ENCODE measurements at places on chromosomes 2 and 18. TPM values are rescaled to one million over a fixed set of nuclear protein-coding genes. Genes with fewer than 3 reads are reported as not detected.

The GAD1 gene
- total RNA-seq, result 0.27 TPM

DNA sequence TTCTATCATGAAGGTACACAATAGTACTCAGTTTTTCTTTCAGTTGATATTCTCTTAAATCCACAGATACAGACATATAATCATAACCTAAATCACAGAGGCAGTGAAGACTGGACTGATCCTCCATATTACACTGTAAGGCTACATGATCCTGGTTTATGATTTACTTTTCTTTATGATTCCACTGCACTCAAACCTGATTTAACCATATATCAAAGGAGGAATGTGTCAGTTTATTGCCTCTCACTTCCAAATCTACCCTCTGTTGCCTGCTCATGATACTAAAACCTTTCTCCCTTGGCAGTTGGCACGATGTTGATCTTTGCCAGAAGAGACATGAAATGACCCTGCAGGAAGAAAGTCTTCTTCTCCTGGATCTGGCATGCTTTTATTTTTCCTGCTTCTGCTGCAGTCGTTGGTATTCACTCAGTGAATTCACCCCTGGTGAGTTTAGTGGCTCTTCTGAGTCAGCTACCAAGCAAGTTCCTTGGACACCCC is 426.4 kb downstream of the MBD2 start:
- no peak for DNase-seq

- no peak for DNase-seq
These were observed 73.6 kb upstream of the IGFBP5 start for GRCh38 chr2:216768908-216769411.

The TTN gene
- 12.2 TPM for total RNA-seq

The CERKL gene
- total RNA-seq, result 2.9 TPM

DNA sequence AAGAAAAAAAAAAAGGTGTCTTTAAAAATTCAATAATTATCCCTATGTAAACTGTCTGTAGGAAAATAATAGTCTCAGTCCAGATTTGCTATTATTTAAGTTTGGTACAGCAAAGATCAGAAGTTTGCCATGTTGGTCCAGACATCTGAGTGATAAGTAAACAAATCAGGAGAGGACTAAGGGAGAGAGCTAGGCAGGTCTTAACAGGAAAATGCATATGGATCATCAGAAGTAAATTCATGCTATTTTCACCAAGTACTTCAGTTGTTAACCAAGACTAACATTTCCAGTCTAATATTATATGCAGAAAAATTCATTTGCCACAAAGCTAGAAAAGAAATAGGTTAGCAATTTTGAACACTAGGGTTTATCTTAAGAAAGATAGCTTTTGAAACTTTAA is 95.0 kb upstream of the STK17B start:
- DNase-seq, result no peak

The LOXHD1 gene
- 0.33 TPM for total RNA-seq

- no peak for DNase-seq
These were observed 6.1 kb downstream of the CTDSP1 start for GRCh38 chr2:218405746-218406208.

The IL1RL2 gene
- not detected for total RNA-seq

The DCDC2C gene
- not detected for total RNA-seq

DNA sequence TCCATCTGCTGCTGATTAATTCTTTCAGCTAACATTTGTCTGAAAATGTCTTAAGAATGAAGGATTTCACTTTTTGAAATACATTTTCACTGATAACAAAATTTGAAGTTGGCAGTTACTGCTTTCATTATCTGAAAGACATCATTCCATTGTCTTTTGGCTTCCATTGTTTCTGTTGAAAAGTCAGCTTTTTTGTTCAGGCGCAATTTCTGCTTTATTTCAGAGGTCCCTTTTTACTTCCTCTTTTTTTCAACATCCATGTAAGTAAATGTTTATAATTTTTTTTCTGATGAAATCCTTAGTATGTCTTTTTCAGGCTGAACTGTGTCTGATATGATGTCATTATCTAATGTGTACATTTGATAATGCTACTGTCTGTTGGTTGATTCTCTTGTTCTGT is 184.2 kb downstream of the RND3 start:
- DNase-seq, result no peak

DNA sequence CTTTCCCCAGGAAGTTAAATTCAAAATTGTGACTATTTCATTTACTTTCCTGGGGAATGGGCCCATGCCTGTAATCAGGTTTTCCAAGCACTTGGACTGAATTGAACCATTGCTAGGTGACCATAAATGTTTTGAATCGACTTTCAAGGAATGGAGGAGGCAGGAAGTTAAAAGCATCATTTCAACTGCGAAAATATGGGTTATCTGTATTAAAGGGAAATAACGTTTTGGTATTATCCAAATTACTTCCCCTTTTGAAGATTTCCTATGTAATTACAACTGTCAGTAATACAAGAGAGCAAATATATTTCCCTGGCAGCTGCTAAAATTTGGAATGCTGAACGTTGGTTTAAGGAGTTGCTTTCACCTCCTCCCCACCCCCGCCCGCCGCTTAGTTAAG is 19.0 kb downstream of the PNO1 start:
- no peak for DNase-seq

GRCh38 chr2:231927566-231927890 is 1.3 kb upstream of the NPPC start:
- no peak for DNase-seq

GRCh38 chr2:174835797-174836255 is 71.6 kb upstream of the CHRNA1 start:
- no peak for DNase-seq

- DNase-seq, result no peak
These were observed 144.4 kb upstream of the REV1 start for GRCh38 chr2:99634234-99634633.

The TUBB8B gene
- total RNA-seq, result 0.93 TPM

GRCh38 chr2:139773720-139774277 is 993.6 kb upstream of the NXPH2 start:
- no peak for DNase-seq

DNA sequence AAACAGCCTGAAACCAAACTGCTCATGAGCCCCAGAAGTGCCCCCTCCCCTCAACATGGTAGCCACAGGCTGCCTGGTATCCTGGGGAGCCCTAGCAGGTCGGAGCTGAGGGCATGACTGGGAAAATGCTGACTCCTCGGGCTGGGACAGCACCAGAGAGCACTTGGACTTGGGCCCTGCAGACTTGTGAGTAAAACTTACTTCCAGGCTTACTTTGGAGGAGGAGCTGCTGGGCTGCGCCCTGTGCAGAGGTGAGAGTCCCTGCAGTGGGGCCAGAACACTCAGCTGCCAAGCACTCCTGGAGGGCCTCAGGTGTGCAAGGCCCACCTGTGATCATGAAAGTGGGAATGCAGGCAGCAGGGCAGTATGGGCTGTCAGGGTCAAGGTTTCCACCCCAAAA is 119.4 kb downstream of the SEPTIN10 start:
- no peak for DNase-seq

The GPR45 gene
- not detected for total RNA-seq

DNA sequence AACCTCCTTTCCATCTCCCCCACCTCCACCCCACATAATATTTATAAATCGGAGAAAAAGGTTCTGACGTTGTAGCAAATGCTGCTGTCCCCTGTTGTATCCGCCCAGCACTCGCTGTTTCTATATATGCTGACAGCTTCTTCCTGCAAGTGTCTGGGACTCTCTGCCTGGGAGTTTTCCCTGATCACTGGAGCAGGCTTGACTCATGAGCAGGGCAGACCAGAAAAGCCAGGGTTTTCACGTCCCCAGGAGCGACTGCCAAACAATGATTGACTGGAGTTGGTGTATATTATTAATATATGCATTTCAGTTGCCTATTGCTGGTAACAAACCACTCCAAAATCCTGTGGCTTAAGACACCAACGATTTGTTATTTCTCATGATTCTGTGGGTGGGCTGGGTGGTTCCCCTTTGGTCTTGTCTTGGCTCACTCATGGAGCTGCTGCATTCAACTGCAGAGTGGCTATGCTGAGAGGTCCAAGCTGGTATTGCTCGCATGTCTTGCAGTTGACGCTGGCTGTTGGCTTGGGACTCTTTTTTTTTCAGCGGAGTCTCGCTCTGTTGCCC is 21.2 kb upstream of the ASXL2 start:
- no peak for DNase-seq

The SGPP2 gene
- total RNA-seq, result 19.8 TPM

GRCh38 chr2:21819454-21819853 is 695.7 kb downstream of the TDRD15 start:
- DNase-seq, result no peak

The ARHGAP15 gene
- total RNA-seq, result not detected
